GM12865 (cell line): ENCODE measurements at places on chromosomes 2 and 18.

- DNase-seq = no peak
These were observed 359.8 kb upstream of the SETBP1 start for GRCh38 chr18:44320619-44321460.

GRCh38 chr2:70789304-70790135 is 923 bp downstream of the FIGLA start:
- DNase-seq = peak; percentile 58

GRCh38 chr2:167187978-167188967 is 300.0 kb downstream of the XIRP2 start:
- no peak for DNase-seq

DNA sequence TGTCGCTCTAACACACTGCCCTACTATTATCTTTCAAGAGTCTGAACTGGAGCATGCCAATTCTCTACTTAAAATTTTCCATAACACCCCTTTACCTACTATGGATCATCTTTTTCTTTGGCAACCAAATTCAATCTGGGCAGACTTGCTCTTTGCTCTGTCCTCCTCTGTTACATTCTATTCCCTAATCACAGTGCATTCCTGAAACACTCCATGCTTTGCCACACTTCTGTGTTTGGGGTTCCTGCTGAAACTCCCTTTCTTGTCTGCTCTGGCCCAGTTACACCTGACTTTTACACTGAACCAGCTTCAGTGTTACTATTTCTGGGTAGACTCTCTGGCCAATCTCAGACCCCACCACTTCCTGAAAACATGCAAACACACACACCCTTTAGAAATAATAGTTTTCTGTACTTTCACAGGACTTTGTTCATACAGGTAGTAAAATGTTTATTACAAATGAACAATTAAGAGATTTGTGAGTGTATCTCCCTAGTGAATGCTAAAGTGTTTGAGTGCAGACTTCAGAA is 119.9 kb upstream of the DCC start:
- peak; percentile 2 for DNase-seq

- no peak for DNase-seq
These were observed 325.3 kb downstream of the ZNF516 start for GRCh38 chr18:76169733-76170132.

GRCh38 chr2:172079838-172080640 is 5.3 kb upstream of the DLX1 start:
- DNase-seq = no peak

DNA sequence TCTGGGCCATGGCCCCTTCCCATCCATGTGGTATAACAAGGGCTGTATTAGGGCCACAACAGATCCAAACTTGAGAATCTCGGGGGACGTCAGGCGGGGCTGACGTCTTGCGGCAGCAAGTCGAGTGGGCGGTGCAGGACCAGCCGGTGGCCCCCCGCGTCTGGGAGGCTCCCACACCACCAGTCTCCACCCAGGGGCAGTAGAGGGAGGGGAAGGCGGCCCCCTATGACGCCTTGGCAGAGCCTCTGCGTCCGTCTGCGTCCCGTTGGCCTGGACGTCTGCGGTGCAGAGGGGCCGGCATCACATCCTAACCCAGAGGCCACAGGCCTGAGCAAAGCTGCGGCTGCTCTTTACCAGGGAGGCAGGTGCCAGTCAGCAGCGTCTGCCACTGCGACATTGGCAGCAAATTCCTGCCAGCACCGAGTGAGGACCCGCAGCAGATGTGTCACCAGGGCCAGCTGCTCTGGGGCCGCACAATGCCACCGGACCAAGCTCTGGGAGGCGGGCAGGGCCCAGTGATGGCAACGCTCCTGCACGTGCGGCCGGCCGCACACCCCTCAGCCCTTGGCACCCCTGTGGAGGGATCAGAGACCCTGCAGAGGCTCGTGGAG is 73.8 kb downstream of the KCNG2 start:
- no peak for DNase-seq

- no peak for DNase-seq
These were observed 77.5 kb downstream of the EPB41L3 start for GRCh38 chr18:5466256-5466655.

GRCh38 chr2:15047184-15047583 is 414.7 kb downstream of the LRATD1 start:
- DNase-seq = no peak

DNA sequence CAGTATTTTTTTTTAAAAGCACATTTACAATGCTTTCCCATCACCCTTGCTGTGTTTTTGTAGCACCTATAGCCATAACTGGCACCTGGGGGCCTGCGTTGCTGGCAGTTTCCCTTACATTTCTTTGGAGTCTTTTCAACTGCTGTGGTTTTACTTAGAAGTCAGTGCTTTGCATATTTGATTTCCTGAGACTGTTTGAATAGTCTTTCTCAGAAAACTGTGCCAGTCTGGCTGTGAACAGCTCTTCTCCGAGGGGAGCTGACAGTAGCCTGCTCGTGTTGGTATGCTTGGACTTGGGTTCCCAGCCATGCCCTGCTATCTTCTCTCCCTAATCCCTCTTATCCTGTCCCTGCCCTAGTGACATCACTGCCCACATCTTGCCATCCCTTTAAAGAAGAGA is 81.5 kb downstream of the DPP4 start:
- peak; percentile 17 for DNase-seq

DNA sequence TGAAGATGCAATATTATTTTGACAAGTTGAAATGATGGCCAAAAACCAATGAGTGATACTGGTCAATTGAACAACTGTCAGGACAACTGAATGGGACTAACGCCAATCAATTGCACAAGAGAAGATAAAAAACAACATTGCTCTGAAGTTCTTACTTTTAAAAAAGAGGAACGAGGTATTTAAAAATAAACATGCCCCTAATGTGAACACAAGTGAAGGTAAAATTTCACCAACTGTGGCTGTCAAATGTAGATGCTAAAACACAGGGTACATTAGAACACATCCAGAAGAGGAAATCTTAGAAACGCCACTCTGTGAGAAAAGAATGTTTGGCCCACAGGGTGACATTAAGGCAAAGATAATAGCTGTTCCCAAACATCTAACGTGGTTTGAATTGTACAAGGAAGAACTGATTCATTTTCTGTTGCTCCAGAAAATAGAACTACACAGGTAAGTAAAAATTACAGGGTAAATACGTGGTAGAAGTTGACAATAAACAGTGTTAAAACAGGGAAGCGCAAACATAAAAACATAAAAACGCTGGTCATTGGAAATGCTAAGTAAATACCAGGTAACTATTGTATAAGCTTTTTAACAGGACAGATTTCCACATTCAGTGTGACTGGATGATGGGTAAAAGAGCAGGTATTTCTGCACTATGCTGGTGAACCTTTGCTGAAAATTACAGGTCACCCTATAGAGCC is 20.3 kb downstream of the LONRF2 start:
- DNase-seq = no peak

GRCh38 chr2:189375842-189376241 is 65.4 kb upstream of the WDR75 start:
- no peak for DNase-seq

- peak; percentile 76 for DNase-seq
These were observed 336.2 kb downstream of the ZEB2 start for GRCh38 chr2:144183727-144184126.

GRCh38 chr2:9375857-9376428 is 47.4 kb downstream of the ITGB1BP1 start:
- peak; percentile 18 for DNase-seq

DNA sequence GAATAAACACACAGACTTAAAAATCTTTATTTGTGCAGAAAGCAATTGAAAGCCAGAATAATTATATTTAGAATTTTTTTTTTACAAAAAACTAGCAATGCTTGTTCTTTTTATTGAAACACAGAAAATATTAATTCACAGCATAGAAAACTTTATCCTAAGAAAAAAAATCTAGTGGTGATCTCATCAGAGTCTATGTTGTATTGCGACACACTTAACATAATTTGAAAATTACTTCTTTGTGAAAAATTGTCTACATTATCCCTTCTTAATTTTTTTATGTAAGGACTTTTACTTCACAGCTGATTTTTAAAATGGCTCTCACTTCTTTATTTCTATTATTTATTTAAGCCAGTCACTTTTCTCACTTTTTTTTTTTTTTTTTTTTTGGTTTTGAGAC is 103.4 kb downstream of the LDLRAD4 start:
- DNase-seq = no peak

DNA sequence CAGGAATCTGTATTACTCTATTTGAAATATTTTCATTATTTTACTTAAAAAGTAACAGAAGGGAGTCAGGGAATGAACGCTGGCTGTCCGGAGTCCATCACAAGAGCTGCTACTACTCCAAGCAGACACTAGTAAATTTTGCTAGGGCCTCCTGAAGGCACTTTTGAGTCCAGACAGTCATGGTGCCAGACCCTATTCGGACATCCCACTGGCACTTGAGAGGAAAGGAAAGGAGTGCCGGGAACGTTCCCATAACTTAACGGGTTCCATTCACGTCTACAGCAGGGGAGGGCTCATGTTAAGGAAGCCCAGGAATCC is 563 bp upstream of the GMCL1 start:
- no peak for DNase-seq

- DNase-seq = no peak
These were observed 275.3 kb downstream of the KCNS3 start for GRCh38 chr2:18153741-18154140.

- no peak for DNase-seq
These were observed 11.0 kb upstream of the CREG2 start for GRCh38 chr2:101398116-101398821.

GRCh38 chr2:100833331-100833730 is 13.4 kb downstream of the NPAS2 start:
- DNase-seq = no peak

GRCh38 chr2:61179701-61180639 is 18.0 kb downstream of the C2orf74 start:
- DNase-seq = no peak

DNA sequence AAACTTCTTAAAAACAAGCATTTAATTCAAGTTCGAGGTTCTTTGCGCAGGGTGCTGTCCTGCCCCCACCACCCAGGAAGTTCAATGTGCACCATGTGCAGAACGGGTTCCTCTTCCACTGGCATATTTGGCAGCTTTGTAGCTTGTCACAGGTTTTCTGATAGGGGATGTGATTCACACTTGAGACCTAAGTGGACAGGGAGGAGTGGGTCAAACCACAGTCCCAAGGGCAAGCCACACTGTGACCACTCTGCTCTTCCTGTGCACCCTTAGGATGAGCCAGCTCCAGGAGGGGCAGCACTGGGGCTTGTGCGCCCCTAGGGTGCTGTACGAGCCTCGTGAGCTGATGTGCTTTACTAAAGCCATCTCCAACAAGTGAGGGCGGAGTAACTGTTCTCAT is 82.5 kb downstream of the TGFA start:
- no peak for DNase-seq

DNA sequence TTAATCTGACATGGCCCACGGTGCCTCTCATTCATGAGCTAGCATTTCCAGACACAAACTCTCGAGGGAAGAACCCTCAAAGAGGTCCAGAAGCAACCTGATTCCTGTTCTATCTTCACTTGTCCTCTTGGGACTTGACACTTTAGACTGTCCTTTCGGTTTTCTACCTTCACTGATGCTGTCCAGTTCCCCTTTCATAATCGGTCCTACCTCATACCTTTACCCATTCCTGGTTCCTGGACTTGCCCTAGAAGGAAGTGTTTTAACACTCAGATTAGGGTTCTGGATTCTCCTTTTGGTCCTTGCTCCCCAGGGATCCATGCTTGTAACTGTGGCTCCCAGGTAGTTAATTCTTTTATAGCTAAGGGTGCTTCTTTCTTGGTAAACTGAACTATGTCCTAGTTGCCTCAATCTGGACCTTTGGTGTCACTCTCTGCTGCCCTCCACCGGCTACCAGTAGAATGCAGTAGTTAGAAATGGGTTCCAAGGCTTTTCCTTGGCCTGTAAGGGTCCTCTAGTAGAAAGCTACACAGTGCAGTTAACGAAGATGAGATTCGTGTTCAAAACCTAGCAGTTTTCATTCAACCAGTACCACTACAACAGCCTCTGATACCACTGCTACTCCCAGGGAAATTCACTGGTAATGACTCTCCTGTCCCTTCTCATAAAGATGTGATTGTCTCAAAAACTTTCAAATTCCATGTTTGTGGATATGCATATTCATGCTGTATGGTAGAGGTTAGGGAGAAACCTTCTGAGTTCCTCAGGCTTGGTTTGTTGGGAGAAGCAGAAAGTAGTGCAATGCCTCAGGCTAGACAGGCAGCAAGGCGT is 178.1 kb upstream of the CYP26B1 start:
- peak; percentile 26 for DNase-seq

- DNase-seq = no peak
These were observed 94.4 kb upstream of the LDAH start for GRCh38 chr2:20917287-20917660.

GRCh38 chr2:64704161-64704560 is 50.4 kb upstream of the SERTAD2 start:
- DNase-seq = peak; percentile 11

GRCh38 chr2:205858881-205859441 is 176.7 kb downstream of the NRP2 start:
- peak; percentile 26 for DNase-seq

- DNase-seq = no peak
These were observed 439.1 kb upstream of the HNMT start for GRCh38 chr2:137525132-137525531.

GRCh38 chr18:79507076-79507545 is 111.4 kb downstream of the NFATC1 start:
- no peak for DNase-seq

DNA sequence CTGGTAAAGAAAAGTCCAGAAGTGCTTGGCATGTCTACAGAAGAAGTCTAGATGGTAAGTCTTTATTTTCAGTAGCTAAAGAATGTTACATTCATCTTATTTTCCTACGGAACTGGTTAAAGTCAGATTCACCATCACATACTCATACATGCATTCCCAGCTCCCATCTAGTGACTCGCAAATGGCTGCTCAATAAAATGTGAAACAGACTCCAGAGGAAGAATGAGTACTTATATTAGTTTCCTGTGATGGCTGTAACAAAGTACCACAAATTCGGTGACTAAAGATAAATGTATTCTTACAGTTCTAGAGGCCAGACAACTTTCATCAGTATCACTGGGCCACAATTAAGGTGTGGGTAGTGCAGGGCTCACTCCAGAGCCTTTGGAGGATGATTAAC is 797.2 kb downstream of the SATB2 start:
- DNase-seq = no peak

DNA sequence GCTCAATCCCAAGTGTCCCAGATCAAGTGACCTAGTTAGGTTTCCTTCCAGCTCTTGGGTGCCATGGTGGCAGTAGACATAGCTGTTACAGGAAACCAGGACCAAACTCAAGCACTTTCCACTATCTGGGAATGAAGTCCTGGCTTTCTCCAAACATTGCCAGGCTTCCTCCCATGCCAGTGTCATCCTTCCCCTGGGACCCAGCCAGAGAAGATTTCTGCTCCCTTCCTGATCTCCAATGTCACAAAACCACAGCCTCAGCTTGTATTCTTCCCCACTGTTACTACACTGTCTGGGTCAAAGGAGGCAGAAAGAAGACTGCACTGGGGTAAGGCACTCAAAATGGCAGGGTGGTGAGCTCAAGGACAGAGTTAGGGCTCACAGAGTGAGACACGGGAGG is 347.1 kb downstream of the TNS1 start:
- no peak for DNase-seq

GRCh38 chr2:232418466-232419244 is 12.0 kb downstream of the ALPG start:
- DNase-seq = no peak
